Fibroblast of lung (primary cell): ENCODE measurements at places on chromosomes 11 and 22. TPM values are rescaled to one million over a fixed set of nuclear protein-coding genes. Genes with fewer than 3 reads are reported as not detected.

GRCh38 chr11:47603295-47603694 is 9.1 kb upstream of the C1QTNF4 start:
- DNase-seq, result no peak

DNA sequence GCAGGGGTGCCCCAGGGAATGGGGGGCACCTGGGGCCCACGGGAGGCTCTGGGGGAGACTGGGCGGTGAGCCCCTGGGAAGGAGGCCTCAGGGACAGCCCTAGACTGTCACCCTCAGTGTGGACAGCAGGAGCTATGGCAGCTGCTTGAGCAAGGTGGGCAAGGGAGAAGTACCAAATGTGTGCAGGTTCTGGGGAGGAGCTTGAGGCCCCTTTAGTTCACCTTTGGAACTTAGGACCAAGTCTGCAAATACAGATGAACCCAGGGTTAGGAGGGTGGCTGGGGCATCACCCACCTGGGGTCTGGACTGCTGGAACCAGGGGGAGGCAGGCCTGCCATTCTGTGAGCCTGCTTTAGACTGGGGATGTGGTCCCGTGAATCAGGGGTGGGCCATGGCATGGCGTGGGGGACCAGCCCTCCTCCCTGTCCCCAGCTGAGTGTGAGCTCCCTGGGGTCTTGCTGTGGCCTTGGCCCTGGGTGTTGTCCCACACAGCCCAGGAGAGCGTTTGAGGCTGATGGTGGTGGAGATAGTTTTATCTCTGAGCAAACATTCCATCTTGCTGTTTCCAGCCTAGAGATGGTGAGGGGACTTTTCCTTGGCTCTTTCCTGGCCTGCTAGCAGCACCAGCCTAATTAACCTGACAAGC is 122.3 kb downstream of the KCNQ1 start:
- DNase-seq, result no peak

DNA sequence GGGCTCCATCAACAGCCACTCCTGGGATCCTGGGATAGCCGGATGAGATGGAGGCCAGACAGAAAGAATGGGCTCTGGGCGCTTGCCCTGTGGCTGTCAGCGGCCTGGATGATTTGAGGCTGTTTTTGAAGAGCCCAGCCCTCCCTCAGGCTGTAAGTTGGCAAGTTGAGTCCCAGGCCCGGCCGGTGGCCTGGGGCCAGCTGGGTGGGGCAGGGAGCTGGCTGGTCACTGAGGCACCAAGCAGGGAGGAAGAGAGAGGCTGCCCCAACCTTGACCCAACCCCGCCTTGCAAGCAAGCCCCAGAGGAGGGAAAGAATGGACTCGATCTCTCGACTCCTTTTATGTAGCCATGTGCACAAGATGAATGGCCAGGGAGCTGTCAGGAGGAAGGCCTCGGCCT is 34.9 kb downstream of the RIBC2 start:
- no peak for DNase-seq

DNA sequence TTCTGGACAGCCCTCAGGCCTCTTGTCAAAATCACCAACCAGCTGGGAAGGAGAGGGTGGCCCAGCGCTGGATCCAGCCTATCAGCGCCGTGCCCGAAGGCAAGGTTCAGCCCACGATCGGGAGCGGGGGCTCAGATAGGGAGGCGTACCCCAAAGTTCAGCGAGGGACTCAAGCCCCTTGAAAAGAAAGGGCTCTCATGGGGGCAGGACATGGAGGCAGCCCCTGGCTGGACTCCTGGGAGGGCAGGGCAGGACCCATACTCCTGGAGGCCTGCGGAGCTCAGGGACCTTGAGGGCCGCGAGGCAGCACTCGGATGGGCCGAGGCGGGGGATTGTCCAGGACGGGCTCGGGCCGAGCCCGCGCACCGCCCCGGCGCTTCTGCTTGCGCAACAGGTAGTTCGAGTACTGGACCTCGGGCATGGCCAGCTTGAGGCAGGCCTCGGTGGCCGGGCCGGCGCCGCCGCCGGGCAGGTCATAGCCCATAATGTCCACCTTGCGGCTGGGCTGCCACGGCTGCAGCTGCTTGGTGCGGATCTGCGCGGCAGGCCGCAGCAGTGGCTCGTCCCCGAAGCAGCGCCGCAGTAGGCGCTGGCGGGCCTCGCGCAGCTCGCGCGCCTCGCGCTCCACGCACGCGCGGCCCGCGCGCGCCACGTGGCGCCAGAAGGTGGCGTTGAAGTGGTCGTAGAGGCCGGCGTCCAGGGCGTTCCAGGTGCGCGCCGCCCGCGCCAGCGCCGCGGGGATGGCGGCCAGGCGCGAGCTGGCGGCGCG is 6.5 kb downstream of the GAL3ST3 start:
- DNase-seq, result no peak

- peak; percentile 70 for DNase-seq
Measured at GRCh38 chr11:111540114-111540936, at the start of gene LAYN. Gene LAYN (plus strand): TSS chr11:111540720. CDS start chr11:111540844, 124 bp downstream.

DNA sequence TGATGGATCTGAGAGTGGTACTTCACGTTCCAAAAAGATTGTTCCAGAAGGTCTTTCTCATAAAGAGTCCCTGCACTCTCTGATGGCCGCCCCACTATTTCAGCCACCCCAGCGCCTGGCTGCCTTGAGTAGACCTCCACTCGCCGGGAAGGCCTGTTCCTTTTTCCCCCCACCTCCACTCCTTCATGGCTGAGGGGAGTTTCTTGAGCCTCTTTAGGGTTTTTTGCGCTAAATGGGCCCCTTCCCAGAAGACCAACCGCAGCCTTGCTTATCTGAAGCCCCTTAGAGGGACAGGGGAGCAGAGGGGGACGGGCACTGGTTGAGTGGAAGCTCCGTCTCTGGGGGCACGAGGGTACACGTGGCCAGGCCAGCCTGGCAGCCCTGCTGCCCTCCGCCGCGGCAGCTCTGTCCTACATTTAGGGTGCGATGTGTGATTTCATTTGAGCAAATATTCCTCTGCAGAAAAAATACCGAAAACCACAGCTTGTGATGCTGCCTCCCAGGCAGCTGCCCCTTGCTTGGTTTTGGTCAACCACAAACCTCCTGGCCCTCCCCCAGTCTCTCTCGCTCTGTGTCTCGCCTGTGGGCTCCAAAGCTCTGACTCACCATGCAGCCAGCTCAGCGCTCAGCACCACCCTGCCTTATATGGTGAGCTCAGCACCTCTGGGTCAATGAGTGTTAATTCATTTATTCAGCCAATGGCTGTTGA is 88.7 kb downstream of the TP53I11 start:
- peak; percentile 99 for DNase-seq

GRCh38 chr22:50189849-50190181 is 4.1 kb downstream of the TRABD start:
- peak; percentile 33 for DNase-seq

- peak; percentile 74 for DNase-seq
Measured at GRCh38 chr11:30346068-30346688, 23.3 kb downstream of the ARL14EP start.

GRCh38 chr11:114192841-114193389 is 103.3 kb upstream of the NNMT start:
- no peak for DNase-seq

GRCh38 chr11:120785576-120785975 is 238.3 kb upstream of the TBCEL start:
- no peak for DNase-seq

GRCh38 chr11:106156290-106156937 is 79.0 kb downstream of the AASDHPPT start:
- DNase-seq, result peak; percentile 79

- peak; percentile 56 for DNase-seq
Measured at GRCh38 chr11:16013649-16014275, 342.6 kb downstream of the SOX6 start.

DNA sequence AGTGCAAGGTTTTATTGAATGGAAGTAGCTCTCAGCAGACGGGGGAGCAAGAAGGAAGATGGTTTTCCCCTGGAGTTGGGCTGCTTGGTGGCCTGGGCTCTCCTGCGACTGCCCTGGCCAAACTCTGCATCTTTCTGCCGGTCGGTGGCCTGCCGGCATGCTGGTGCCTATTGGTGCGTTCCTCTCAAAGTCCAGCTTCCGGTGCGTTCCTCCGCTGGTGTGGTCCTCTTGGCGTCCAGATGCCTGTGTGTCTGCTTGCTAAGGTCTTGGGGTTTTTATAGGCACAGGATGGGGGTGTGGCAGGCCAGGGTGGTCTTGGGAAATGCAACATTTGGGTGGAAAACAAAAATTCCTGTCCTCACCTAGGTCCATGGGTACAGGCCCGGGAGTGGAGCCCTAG is 567.4 kb upstream of the CNTN5 start:
- DNase-seq, result no peak

DNA sequence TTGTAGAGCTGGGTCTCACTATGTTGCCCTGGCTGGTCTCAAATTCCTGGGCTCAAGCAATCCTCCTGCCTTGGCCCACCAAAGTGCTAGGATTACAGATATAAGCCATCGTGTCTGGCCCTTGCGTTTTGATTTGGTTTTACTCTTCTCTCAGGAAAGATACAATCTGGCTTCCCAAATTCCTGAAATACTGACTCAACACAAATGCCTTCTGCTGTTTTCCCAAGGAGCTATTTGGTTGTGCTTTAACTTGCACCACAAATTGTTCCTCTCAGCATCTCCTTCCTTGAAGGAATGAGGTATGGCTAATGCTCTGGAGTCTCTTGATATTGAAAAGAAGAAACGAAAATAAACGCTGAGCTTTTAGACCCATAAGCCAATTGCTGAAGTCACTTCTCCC is 110.0 kb upstream of the PAX6 start:
- DNase-seq, result no peak

DNA sequence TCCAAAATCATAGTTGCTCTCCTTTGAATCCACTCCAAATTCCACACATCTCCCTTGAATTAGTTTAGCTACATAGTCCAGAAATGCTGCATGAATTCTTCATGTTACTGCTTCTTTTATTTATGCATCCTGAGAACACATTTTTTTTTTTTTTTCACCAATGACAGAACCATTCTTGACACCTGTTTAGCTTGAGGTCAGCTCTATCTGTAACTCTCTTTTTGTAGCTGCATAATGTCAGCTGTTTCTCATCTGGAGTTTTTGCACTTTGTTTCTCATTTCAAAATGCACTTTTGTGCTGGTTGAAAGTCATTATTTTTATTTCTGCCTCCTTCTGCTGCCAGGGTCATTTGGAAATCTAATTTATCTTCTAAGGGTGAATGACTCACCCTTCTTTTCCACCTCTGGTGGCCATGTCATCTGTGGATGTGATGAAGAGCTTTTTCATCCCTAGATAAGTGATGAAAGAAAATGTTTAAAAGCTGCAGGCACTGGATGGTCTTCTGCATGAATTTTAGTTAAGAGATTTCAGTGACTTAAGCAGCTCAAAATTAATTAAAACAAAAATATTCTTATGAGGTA is 93.7 kb downstream of the JRKL start:
- peak; percentile 4 for DNase-seq

GRCh38 chr11:117663414-117663813 is 133.6 kb downstream of the DSCAML1 start:
- DNase-seq, result no peak

- DNase-seq, result no peak
Measured at GRCh38 chr11:34631737-34632104, 10.8 kb downstream of the EHF start.

GRCh38 chr11:118610773-118611432 is 3.5 kb downstream of the PHLDB1 start:
- peak; percentile 54 for DNase-seq

- DNase-seq, result no peak
Measured at GRCh38 chr11:58594826-58595225, 16.0 kb downstream of the ZFP91 start.

DNA sequence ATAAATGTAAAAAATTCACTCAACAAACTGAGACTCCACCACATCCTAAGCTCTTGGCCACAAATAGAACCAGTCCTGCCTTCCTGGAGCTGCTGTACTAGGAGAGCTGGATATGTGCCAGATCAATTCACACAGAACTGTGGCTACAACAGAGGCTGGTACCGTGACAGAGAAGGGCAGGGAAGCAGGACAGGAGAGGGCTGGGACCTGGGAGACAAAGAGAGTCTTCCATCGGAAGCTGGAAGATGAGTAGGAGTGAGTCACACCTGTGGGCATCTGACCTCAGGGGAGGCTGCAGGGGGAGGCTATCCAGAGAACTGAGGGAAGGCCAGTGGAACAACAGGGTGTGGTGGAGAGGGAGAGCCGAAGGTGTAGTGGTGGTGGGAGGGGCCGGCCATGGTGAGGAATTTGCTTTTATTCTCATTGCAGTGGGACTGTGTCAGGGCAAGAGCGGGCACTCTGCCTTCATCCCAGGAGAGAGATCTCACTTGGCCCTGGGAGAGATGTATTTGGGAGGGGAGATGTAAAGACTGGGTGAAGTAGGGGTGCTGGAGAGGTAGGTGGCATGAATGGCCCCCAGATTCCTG is 1.9 kb upstream of the LTBP3 start:
- DNase-seq, result peak; percentile 38

DNA sequence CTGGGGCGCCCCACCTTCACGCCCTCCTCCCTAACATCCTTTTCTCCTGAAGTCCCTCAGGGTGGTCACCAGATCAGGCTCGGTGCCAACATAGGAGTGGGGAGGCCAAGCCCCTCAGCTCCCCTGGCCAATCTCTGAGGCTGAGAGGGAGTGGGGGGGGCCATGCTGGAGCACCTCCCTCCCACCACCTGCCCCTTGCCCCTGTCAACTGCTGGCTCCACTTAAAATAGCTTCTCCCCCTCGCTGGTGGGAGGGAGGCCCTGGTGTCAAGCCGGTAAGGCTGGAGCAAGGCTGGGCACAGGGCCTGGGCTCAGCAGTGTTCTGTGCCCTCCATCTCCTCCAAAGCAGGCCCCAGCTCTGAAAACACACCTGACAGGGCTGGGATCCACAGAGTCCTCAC is 4.9 kb downstream of the PLXNB2 start:
- DNase-seq, result no peak

GRCh38 chr22:41127451-41127850 is 35.1 kb downstream of the EP300 start:
- DNase-seq, result no peak

GRCh38 chr22:45887202-45888131 is 89.5 kb downstream of the WNT7B start:
- no peak for DNase-seq

GRCh38 chr11:12434325-12434654 is 56.9 kb downstream of the PARVA start:
- DNase-seq, result peak; percentile 43

- DNase-seq, result no peak
Measured at GRCh38 chr11:128620309-128621100, 33.1 kb upstream of the ETS1 start.

GRCh38 chr11:1647901-1648652 is 18.5 kb downstream of the KRTAP5-5 start:
- DNase-seq, result no peak

DNA sequence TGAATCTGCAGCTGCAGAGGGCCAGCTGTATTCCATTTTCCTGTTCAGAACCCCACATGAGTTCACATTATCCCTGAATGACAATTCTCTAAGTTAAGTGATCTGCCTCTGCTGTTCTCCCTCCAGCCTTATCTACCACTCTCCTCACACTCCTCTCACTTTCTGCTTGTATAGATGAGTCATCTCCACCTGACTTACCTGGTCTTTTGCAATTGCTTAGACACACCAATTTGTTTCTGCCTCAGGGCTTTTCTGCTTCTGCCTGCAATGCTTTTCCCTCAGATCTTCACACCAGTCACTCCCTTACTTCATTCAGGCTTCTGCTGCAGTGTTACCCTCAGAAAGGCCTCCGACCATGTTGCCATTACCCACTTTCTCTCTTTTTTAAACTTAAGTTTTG is 118.1 kb downstream of the ATM start:
- no peak for DNase-seq

- no peak for DNase-seq
Measured at GRCh38 chr11:68345776-68346461, 33.5 kb downstream of the LRP5 start.

GLYAT gene
- total RNA-seq, result not detected in 2 replicates

ST14 gene
- under 0.01 TPM in 2 replicates for total RNA-seq

RFPL1 gene
- total RNA-seq, result not detected in 2 replicates

MS4A2 gene
- total RNA-seq, result not detected in 2 replicates

ARHGAP8 gene
- under 0.01 and 0.17 TPM in 2 replicates for total RNA-seq

EP300 gene
- total RNA-seq, result 32.9 and 41.0 TPM in 2 replicates

PNPLA5 gene
- total RNA-seq, result under 0.01 and 0.33 TPM in 2 replicates

GPR83 gene
- not detected in 2 replicates for total RNA-seq

MRE11 gene
- 6.4 and 6.9 TPM in 2 replicates for total RNA-seq

EMID1 gene
- 0.50 and 2.8 TPM in 2 replicates for total RNA-seq
